ENCODE measurements at places on chromosomes 1 and 21.
A peak's percentile ranks its signal among the peaks of the same experiment; 100 is the strongest.

DNA sequence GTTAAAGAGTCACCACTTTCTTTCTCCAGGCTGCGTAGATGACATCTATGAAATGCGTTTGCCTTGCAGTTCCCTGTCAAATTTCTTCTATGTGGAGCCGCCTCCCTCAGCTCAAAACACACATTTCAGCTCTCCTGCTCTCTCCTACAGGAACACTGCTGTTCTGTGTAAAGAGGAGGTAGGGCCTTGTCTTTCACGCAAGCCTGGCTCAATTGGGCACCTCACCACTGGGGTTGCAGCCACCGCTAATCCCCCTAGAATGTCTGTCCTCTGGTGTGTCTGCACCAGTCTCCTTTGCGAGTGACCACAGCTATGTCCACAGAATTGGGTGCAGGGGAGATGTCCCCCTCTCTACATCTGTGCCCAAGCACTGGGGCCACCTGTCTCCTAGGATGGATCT is 31.8 kb upstream of the CFHR4 start:
- DNase-seq, result no peak

- no peak for DNase-seq
These were observed 1040.7 kb upstream of the B3GALT2 start for GRCh38 chr1:194227161-194227560.

GRCh38 chr1:109210058-109210457 is 3.7 kb upstream of the SARS1 start:
- DNase-seq, result no peak

DNA sequence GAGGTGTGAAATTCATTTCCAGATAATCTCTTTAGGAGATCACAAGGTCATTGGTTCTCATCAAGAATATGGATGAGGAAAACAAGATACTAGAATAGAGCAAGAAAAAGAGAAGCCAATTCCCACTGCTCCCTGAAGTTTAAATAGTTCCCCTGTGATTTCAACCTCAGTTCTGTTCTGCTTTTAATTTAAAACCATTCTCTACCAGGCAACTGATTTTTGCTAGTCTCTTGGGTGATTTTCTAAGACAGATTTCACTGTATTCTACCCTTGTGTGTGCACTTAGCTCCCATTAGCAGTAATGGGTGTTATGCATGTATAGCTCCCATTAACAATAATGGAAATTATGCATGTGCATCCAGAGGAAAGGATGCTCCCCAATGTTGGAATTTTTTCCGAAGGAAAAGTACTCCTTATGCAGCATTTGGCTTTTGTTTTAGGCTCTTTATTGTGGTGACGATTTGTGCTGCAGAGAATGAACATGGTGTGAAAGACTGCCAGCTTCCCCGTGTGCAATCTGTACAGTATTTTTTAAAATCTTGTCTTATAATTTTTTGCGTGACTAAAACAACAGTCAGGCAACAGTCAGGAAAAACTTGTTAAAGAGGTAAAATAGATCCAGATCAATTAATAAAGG is 144.0 kb upstream of the ZRANB2 start:
- no peak for DNase-seq

DNA sequence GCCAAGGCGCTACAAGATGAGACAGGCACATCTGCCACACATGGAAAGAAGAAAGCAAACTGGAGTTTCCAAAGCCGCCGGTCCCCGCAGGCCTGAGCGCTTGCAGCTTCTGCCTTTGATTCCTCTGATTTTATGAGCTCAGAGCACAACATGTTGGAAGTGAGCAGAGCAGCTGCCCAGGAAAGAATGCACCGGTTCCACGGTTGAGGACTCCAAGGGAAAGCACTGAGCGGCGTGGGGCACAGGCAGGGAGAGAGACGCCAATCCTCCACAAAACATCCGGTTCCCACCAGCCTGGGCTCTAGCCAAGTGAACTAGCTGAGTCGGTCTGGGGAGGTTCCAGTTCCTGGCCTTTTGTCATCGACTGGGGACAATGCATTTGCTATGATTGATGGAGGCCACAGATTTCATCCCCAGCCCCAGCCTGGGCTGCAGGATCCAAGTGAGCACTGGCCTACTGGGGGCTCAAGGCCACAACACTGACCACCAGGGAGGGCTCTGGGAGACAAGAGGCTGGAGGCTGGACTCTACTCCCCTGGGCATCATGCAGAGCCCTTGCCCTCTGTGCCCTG is 253.1 kb upstream of the IRF2BP2 start:
- no peak for DNase-seq

DNA sequence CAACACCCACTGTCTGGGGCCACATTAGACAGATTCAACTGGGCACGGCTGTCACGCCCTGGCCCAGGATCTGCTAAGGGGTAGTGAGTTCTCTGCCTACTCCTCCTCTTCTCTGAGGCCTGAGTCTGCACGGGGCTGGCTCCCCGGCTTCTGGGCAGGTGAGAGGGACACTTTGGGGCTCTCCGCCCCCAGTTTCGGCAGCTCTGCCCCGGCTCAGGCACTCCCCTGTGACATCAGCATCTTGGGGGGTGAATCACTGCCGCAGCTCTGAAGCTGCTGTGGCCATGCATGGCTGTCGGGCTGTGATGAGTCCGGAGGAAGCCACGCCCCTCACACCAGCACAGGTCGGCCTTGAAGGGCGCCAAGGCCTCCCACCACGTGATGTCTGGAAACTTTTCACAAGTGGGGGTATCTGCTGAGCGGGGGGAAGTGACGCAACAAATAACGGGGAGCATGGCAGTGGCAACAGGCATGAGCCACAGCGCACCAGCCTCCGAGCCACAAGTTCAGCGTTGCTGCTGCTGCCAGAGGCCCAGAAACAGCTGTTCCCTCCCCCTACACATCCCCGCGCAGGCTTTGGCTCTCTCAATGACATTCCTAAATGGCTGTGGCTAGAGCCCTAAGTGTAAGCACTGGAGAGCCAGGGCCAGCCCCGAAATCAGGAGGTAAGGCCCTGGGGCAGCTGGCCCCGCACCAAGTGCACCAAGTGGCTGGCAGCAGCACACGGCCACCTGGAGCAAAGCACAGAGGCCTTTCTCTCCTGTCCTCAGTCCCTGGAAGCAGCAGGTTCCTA is 26.3 kb downstream of the ZBTB17 start:
- DNase-seq, result peak; percentile 98

DNA sequence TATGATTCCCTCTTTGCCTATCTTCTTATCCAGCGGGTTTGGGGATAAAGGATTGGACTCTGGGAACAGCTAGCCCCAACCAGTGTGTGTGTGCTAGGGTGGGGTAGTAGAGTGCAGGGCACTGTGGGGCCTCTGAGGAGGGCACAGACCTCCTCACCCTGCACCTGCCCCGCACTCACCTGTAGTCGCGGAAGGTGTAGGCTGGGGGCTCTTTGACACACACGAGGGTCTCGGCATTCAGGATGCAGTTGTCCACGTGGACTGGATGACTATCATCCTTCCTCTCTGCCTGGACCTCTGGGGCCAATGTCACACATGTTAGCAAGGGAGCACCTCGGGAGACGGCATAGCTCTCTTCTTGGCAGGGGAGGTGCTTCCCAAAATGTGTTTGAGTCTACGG is 8.0 kb upstream of the CLDN19 start:
- no peak for DNase-seq
